ENCODE measurements at places on chromosomes 1 and 21.

DNA sequence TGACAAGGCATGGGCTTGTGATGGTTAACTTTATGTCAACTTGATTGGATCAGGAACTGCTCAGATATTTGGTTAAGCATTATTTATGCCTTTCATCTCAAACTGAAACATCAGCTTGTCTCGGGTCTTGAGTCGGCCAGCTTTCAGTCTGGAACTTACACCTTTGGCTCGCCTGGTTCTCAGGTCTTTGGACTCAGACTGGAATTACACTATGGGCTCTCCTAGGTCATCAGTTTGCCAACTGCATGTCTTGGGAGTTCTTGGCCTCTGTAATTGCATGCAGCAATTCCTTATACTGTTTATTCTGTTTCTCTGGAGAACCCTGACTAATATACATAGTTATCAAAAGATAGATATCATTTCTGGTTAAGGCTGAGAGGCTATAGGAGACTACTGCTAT lies 653.7 kb downstream of the ADGRL2 start:
- no peak for DNase-seq

DNA sequence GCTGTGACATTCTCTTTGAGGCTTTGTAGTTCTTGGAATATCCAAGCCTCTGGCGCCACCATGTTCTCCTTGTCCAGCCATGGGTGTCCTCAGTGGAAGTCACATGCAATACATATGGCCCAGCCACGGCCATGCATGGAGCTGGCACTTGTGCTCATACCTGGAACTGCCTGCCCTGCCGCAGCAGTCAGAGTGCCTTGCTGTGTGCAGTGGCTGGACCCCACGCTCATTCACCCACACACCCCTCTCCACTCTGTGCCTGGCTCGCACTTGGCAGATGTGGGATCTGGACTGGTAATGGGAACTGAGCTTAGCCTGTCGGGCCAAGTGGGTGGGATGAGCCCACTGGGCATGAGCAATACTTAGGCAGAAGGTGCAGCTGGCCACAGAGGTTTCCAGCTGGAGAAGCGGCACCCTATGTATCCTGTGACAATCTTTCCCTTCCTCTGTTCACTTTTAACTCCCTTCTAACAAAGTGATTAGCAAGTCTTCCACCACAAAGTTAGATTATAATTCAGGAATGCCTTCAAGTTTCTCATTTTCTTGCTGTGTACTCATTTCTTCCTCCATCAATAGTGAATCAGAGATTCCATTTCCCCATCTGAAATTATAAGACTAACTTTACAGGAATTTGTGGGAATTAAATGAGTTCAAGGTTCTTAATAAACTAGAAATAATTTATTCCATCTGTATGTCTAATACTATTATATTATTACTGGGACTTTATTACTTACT lies 351.6 kb upstream of the NCAM2 start:
- DNase-seq = no peak

GRCh38 chr1:1213345-1214265 lies at the start of gene TNFRSF4:
TSS of gene TNFRSF4 (minus strand) at chr1:1214153. CDS start at chr1:1214127, 26 bp downstream.
- no peak for DNase-seq

DNA sequence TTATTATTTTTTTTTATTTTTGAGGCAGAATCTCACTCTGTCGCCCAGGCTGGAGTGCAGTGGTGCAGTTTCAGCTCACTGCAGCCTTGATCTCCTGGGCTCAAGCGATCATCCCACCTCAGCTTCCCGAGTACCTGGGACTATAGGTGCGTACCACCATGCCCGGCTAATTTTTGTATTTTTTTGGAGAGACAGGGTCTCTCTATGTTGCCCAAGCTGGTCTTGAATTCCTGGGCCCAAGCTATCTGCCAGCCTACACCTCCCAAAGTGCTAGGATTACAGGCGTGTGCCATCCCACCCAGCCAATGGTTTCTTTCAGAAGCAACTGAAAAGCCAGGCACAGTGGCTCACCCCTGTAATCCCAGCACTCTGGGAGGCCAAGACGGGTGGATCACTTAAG lies 2.3 kb downstream of the KRTCAP2 start:
- no peak for DNase-seq

GRCh38 chr1:147124266-147124665 lies 48.0 kb downstream of the PRKAB2 start:
- no peak for DNase-seq

- no peak for DNase-seq
These were observed 85.2 kb downstream of the TM2D1 start for GRCh38 chr1:61639608-61640336.

- DNase-seq = no peak
These were observed at the start of gene OR2T10 for GRCh38 chr1:248597589-248597988. TSS of gene OR2T10 (minus strand) at chr1:248597700. CDS start at chr1:248593768, 3,932 bp downstream.

DNA sequence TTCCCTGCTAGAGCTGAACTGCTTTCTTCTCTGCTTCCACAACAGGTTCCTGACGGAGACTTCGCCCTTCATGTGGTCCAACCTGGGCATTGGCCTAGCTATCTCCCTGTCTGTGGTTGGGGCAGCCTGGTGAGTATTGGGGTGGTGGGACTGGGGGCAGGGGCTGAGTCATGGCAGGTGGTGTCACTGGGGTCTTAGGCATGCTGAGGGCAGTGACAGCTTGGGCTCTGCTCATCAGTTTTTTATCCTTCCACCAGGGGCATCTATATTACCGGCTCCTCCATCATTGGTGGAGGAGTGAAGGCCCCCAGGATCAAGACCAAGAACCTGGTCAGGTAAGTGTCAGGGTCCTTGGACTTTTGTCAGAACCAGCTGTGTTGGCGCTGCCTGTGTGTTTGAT lies 1.3 kb downstream of the ATP6V0B start:
- DNase-seq = no peak

GRCh38 chr1:64956733-64957441 lies 9.5 kb downstream of the JAK1 start:
- DNase-seq = no peak

DNA sequence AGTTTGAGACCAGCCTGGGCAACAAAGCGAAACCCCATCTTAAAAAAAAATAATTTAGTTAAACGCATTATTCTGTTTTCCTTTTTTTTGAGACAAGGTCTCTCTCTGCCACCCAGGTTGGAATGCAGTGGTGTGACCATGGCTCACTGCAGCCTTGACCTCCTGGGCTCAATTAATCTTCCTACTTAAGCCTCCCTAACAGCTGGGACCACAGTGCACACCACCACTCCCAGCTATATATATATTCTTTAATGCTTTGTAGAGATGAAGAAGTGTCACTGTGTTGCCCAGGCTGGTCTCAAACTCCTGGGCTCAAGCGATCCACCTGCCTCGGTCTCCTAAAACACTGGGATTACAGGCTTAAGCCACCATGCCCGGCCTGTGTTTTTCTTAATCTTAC lies 7.7 kb upstream of the KLF17 start:
- no peak for DNase-seq

DNA sequence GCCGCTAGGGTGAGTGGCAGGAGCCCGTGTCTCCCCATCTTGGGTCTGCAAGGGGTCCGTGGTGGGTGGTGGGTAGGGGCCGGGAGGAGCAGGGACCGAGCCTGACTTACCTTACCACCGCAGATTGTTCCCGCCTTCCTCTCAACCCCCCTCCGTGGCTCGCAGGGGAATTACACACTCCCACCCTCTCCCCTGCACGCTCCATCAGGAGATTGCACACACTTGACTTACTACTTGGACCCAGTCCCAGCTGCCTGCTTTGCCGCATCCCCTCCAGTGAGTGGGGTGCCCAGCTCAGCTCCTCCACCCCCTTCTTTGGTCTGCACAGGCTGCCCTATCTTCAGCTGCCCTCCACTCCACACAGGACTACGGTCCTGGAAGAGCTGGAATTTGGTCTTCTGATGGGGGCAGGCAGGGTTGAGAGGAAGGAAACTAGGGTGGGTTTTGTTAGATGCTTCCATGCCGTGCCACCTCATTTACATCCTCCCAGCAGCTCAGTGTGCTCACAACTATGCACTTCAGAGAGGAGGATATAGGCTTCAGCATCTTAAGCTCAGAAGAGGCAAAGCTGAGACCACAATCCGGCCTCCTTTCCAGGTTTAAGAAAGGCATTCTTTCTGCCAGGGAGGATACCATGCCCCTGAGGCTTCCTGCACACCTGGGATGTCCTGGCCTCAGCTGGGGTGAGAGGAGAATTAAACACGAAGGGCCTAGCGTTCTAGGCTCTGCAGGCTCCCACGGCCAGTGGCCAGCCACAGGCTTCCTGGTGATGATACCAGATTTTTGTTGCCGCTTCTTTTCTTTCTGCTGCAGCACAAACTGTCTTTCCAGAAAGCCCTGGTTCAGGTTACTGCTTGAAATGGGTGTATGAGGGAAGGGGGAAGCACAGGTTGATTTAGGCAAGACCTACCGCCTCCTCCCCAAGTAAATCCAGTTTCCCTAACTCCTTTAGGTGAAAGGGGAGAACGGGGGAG lies 2.3 kb downstream of the KCNC4 start:
- DNase-seq = no peak
